ENCODE measurements at places on chromosomes 1 and 21.
A peak's percentile ranks its signal among the peaks of the same experiment; 100 is the strongest.

- DNase-seq, result no peak
These were observed 789 bp upstream of the GALE start for GRCh38 chr1:23801338-23801748.

DNA sequence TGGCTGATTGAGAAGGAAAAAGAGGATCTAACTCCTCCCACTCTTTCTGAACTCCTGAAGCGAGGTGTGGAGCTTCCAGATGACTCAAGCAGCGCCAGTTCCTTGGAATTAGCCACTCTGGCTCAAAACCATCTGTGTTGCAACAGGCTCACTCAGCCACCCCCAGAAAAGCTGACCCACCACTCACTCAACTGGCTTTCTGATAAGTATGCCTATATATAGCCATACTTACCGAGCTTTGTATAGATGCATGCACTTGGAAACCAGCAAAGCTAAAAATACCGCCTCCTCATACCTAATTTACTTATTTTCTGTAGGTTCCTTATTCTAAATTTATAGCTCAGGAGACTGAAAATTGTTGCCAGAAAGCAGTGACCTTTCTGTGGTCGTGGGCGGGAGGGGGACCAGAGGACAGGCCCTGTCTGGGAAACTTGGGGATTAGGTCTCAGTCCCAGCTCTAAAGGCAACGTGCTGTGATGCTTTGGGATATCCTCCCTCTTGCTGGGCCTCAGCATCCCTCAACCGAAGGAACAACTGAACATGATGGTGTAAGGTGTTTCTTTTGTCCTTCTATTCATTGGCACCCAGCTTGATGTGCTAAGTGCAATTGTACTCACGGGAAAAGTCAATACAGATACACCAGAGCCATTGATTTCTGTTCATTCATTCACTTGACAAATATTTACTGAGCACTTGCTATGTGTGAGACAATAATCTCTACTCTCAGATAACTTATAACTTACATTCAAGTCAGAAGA, 65.7 kb downstream of the NENF start:
- peak; percentile 89 for DNase-seq

DNA sequence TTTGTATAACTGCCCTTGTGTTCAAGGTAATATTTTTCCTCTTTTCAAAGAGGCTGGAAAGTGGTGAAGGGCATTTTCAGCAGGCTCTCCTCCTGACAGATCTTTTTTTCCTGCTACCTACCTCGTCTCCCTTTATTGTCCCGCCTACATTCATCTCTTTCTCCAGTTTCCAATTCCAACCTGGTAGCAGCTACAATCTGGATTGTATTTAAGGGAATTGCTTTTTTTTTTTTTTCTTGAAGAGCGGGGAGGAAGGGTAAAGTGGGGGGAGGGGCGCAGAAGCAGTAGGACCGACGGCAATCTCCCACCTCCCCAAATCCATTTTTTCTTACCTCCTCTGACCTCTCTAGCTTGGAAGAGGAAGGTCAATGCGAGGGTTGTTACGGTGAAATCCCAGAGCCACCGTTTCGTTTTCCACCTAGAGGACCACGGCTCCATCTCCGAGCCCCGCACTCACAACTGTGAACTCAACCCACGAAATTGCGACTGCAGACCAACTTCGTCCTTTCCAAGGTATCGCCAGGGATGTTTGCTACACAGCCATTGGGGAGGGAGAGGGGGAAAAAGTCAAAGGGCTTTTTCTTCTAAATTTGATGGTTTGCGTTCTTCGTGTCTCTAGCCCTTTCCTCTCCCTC, 464 bp downstream of the COL11A1 start:
- no peak for DNase-seq

GRCh38 chr21:17128132-17128531, 384.7 kb upstream of the CXADR start:
- no peak for DNase-seq

- DNase-seq, result no peak
These were observed 1194.5 kb downstream of the PLA2G4A start for GRCh38 chr1:188023206-188023605.

GRCh38 chr1:100767176-100767890, 47.8 kb downstream of the VCAM1 start:
- peak; percentile 25 for DNase-seq

DNA sequence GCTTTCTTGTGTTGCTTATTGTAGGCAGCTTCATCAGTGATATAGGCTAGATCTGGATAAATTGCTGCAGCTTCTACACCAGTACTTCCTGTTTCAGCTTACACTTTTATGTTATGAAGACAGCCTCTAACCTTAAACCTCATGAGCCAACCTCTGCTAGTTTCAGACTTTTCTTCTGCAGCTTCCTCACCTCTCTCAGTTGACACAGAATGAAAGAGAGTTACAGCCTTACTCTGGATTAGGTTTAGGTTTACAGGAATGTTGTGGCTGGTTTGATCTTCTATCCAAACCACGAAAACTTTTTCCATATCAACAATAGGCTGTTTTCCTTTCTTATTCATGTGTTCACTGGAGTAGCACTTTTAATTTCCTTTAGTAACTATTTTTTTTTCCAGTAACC, 76.9 kb upstream of the RNPC3 start:
- DNase-seq, result no peak

GRCh38 chr21:37065561-37066177, 7.2 kb downstream of the PIGP start:
- no peak for DNase-seq

DNA sequence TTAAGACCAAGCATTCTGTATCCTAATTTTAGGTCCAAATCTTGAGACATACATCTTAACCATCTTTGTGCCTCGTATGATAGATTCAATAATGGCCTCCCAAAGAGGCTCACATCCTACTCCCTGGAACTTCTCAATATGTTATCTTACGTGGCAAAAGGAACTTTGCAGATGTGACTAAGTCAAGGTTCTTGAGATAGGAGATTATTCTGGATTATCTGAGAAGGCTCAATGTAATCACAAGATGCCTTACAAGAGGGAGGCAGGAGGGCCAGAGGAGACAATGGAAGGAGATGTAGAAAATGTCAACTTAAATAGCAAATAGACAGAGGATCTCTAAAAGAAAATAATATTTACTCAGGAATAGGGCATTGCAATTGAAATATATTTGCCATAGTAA, 548.9 kb downstream of the MATN1 start:
- DNase-seq, result no peak

- DNase-seq, result no peak
These were observed 53.5 kb downstream of the GLIS1 start for GRCh38 chr1:53685272-53686051.

GRCh38 chr1:5371270-5371669, 621.0 kb downstream of the NPHP4 start:
- no peak for DNase-seq

DNA sequence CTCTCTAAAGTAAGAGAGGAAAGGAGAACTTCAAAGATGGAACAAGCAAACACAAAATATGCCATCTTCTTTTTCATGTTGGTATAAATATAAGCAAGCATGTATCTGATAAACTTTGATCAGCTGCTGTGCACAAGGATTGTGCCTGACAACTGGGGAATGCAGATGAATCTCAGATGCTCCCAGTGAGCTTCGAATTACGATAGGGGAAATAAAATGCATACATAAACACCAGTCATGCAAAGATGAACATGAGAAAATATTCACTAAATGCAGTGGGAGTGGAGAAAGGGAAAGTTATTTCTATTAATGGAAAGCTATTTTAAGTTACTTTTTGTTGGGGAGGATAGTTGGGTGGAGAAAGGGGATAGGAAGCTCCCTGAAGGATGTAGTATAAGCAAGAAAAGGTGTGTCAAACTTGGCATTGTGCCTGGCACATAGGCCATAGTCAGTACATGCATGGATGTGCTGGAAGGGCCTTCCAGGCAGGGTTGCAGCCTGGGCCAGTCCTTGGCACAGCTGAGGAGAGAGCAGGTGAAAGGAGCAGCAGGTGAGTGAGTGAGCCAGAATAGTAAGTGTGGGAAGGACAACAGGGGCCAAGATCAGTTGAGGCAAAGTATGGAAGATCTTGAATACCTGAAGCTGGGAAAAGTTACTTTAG, 57.8 kb upstream of the PGD start:
- no peak for DNase-seq

- DNase-seq, result no peak
These were observed 55.5 kb downstream of the HMCN1 start for GRCh38 chr1:185789501-185790193.

DNA sequence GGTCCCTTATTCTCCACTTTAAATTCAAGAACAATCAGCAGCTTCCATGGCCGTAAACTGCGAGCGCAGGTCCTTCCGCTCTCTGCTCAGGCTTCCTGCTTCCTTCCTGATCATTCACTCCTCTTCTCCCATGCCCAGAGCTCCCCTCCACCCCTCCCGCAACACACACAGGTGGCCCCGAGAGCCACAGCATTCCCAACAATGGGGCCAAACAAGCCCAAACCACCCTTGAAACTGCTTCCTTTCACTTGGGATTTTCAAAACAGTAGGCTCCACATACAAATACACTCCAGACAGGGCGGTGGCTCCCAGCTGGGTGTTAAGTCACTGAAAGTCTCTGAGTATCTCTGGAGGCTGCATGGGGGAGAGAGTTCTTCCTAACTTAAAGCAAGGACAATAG, 11.4 kb downstream of the FAM89A start:
- DNase-seq, result no peak
